ENCODE measurements at places on chromosomes 16 and 17.

GRCh38 chr17:53470626-53471025 lies 352.1 kb upstream of the KIF2B start:
- DNase-seq = no peak

DNA sequence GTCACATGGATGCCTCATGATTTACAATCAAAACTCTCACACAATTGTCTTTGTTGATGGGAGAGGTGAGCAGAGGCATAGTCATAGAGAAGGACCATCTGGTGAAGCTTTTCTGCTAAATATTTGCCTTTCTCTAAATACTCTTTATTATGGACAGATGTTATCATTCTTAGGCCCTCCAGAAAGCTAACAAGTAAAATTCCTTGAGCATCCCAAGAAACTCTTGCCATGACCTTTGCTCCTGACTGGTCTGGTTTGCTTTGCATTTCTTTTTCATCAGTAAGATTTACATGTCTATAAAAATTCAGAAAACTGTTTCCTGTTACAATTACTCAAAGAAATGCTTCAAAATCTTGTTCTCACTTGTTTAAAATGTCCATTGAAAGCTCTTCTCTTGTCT lies 1336.6 kb upstream of the CDH8 start:
- no peak for DNase-seq

DNA sequence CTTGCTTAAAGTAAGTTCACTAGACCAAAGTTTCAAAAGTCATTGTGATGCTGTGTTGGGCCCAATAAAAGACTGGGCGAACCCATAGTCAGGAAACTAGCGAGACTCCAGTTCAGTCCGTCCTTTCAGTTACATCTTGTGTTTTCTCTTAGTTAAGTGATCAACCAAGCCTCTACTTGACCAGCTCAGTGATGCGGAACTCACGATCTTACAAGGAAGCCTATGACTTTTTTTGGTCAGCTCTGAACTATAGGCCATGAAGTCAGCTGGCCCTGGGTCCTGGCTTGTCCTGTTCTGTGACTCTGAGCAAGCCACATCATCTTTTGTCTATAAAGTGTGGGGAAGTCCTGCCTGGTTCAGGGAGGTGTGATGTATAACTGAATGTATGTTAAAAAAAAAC lies 21.7 kb upstream of the WSCD1 start:
- DNase-seq = no peak

DNA sequence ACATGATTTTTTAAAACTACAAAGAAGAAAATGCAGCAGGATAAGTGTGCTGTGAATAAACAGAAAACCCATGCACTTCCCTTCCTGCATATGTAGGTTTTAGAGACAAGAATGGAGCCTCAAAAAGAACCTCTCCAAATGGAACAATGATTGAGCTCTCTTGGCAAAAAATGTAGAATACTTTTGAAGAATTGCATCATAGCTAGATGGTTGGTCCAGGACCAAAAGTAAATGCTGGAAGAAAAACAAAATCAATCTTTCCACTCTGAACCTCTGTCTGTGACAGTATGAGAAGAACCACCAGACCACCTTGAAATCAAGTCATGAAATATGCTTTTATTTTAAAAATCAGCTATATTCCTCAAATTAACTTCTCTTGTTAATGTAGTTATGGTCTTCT lies 17.5 kb downstream of the HELZ start:
- no peak for DNase-seq

GRCh38 chr16:76387994-76388393 lies 110.8 kb downstream of the CNTNAP4 start:
- no peak for DNase-seq

DNA sequence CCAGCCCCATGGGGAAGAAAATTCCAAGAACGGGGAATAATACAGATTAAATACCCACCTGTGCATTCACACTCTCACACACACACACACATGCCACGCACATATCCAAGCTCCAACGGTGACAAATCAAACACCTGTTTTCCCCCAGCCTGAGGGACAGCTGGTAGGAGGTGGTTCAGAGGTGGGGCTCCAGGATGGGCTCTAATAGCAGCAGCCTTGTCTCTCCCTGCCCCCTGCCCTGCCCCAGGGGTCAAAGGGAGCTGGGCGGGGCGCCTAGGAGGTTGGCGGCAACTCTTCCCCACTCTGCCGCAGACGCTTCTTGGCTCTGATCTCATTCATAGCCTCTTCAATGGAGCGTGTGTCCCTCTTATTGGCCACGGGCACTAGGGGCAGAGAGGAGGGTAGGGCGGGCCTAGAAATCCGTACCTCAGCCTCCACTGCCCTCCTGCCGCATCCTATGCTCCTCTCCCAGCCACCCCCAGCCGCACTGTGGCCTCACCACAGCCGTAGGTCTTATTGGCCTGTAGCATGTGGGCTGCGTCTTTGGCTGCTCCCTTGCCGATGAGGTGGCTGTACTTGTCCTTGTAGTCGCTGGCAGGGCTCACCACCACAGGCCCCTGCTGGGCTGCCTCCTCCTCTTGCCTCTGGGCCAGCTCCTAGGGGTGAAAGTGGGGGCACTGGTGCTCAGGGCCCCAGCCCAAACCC lies 8.2 kb downstream of the SPAG7 start:
- DNase-seq = no peak

GRCh38 chr16:12188935-12189249 lies 212.4 kb downstream of the SNX29 start:
- no peak for DNase-seq

GRCh38 chr16:87552072-87552718 lies 50.1 kb upstream of the JPH3 start:
- no peak for DNase-seq

DNA sequence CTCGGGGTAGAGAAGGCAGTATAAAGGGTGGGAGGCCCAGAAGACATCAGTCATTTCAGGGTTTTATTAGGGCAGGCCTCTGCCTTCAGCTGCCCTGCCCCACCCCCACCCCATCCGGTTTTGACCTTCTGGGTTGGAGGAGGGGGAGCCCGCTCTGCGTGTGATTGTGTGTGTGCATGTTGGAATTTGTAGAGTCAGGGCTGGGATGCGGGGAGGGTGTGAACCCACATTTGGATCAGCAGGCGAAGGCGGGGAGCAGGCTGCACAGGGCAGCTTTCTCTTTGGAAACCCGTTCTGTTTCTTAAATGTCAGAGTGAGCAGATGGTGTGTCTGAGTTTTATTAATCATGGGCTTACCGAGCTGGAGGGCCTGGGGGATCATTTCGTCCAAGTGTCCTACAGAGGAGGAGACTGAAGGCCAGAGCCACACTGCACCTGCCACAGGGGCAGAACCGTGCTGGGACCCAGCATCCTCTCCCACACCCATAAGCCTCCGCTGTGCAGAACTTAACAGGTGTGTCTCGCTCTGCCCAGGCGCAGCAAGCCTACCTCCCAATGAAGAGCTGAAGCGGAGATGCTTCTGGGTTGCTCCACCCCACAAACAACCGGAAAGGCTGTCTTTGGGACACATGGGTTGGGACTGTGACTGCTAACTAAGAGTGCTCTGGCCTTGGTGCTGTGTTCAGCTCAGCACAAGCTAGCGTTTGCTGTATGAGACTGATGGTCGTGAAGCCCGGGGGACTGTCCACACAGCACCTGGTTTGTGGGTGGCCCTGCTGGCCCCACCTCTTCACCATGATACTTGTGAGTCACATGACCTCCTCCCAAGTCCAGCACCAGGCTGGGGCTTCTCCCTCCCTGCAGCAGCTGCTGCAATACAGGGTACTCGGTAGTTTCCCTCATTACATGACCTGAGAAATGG lies 70.9 kb upstream of the GSE1 start:
- DNase-seq = peak; percentile 59

DNA sequence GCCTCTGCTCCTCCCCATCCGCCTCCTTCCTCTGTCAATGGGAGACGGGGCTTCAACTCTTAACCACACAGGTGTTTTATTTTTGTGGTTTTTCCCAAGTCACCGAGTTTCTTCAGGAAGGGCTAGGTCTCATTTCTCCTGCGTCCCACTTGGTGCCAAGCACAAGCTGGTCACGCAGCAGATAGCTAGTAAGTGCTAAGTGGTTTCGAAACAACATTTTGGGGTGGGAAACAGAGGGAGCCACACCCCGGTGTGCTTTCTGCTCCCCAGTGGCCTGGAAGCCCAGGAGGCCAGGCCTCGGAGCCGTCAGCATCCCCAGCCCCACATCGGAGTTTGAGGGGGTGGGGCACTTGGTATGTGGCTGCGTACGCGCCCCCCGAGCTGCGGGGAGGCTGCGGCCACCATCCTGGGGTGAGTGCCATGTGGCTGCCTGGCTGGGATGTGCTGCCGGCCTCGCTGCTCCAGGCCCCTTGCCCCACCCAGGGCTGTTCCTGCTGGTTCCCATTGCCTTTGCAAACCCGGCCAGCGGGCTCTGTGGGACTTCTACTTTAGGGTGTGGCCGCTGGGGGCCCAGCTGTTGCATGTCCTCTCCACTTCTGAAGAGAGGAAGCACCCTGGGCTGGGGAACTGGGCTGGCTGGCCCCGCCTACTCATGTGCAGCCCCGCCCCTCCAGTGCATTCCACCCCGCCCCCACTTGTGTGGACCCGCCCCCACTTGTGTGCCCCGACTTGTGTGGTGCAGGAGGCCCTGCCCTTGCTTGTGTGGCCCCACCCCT lies 55.6 kb downstream of the BAIAP2 start:
- DNase-seq = no peak

DNA sequence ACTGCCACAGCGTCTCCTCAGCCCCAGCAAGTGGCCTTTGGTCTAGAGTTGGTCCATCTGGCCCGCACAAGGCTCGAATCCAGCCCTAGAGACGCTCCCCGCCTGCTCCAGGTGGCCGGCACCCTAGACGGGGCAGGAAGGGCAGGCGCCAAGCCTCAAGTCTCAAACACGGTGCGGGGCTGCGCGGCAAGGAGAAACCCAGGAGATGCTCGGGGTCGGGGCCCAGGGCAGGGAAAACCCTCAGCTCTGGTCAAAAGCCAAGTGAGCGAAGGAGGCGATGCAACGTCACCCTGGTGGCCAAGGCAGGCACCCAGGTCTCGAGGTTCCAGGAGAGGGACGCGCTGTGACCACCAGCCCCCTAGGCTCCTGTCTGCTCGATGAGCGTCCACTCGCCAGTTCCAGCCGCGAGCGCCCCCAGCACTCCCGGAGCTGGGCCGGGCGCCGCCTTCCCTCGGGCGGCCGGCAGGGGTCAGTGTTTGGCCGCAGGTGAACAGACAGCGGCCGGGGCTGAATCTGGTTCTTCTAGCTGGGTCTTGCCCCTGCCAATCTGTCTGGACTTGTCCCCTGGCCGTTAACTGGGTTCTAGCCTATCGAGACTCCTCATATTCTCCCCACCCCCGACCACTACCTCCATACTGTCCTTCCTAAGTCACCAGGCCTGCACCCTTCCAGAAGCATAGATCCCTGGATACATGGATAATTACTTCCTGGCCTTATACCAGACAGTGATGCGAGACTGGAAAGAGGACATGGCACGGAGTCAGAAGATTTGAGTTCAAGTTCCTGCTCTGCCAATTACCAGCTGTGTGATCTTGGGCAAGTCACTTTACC lies 44.0 kb downstream of the PRAC1 start:
- peak; percentile 11 for DNase-seq

DNA sequence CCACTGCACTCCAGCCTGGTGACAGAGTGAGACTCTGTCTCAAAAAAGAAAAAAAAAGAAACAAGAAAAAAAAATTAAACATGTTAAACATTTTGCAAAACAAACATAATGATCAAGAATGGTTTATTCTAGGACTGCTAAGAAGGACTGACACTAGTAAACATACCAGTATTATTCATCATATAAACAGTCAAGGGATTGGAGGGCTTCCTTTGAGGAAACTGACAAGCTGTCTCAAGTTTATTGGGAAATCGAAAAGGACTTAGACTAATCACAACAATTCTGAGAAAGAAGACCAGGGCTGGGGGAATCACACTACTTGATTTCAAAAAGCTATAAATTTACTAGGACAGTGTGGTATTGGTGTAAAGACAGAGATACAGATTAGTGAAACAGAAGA lies 75.5 kb downstream of the MYH10 start:
- DNase-seq = no peak

- DNase-seq = no peak
These were observed 6.2 kb downstream of the GSE1 start for GRCh38 chr16:85619101-85619891.

DNA sequence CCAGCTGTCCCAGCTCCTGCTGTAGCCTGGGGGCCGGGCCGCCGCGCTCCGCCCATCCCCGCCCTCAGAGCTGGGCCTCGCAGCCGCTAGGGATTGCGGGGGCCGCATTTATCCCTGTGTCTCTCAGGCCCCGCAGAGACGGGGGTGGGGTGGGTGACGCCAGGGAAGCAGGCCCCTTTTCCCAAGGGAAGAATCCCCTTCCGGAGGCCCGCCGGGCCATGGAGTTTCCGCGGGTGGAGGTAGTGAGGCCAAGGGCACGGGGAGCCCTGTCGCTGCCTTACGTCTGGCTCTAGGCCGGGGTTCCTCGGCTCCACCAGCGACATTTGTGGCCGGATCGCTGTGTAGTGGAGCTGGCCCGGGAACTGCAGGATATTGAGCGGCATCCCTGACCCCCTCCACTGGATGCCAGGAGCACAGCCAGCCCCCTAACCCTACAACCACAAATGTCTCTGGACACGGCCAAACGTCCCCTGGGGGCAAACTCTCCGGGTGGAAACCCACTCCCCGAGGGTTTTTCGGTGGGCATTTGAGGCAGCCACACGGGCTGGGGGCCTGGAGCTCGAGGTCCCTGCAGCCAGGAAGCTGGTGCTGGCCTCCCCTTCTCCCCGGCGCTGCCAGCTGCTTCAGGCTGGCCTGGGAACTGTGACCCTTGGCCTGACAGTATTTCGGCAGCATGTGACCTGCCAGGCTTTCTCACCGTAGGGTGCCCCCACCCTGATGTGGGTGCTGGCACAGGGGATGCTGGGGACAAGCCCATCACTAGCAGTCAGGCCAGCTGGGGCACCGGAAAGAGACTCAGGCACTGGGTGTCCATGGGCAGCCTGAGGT lies 12.0 kb upstream of the CD300A start:
- peak; percentile 85 for DNase-seq

DNA sequence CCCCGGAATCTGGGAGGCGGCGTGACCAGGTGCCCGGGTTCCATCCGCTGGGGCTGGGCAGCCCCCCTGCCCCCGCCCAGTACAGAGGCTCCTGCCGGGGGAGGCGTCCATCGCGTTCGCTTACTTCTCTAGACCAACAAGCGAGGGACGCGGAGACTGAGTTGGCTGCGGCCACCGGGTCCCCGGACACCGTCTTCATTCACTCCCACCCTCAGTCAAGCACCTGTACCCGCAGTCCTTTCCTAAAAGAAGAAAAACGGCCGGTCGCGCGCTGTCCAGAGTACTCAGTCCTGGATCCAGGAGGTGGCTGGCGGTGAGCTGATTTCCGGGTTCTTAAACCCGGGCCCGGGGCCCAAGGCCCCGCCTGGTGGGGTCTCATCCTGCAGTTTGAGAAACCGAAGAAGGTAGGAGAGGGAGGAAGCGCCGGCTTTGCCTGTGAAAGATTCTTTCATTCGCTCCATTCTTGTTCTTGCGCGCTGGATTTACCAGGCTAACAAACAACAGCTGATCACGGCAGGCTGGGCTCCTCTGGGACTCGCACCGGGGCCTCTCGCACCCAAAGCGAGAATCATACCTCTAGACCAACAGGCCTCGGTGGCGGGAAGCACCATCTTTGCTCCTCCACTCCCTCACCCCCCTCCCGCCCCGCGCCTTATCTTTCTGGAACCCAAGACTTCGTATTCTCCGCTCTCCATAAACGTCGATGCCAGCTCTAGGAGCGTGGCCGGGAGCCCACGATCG lies 17.4 kb upstream of the OR1F1 start:
- no peak for DNase-seq
